ENCODE measurements at places on chromosomes 11 and 22.

GRCh38 chr11:4560467-4560866, 15.5 kb downstream of the OR52M1 start:
- DNase-seq: no peak

- DNase-seq: peak; percentile 71
These were observed 112.9 kb downstream of the SPON1 start for GRCh38 chr11:14075118-14076078.

GRCh38 chr11:83191491-83191890, 2.0 kb upstream of the ANKRD42 start:
- no peak for DNase-seq

DNA sequence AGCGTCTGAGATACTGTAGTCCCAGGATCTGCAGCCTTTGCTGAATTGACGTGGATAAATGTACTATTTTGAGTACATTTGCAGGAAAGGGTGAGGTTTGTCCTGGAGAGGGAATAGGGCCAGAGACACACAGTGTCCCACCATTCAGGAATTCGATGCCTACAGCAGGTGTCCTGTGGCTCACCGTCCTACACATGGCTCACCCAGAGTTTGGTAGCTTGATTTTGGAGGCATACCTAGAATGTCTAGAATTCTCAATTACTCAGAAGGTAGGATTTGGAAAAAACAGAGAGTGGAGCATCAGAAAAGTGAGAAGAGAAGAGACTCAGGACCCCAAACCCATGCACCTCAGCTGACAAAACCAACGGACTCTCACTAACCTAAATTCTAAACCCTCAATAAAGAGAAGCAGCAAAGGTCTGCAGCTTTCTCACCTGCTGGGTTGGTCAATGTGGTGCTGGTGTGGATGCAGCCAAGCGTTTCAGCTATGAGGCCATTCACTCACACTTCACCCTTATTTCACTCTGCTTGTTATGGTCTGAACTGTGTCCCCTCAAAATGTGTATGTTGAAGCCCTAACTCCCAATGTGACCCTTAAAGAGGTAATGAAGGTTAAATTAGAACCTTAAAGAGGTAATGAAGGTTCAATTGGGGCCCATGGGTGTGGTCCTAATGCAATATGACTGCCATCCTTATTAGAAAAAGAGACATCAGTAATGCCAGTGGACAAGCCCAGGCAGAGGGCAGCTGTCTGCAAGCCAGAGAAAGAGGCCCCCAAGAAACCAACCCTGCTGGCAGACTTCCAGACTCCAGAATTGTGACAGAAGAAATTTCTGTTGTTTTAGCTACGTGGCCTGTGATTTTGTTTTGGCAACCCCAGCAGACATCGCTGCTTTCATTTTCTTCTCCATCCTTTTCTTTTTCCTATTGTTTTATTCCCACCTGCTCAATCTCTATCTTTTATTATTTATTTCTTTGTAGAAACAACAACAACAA, 187.8 kb downstream of the SNX19 start:
- DNase-seq: no peak

GRCh38 chr11:27971171-27971570, 136.8 kb downstream of the KIF18A start:
- DNase-seq: no peak

GRCh38 chr11:3834664-3835461, 5.9 kb downstream of the RHOG start:
- no peak for DNase-seq

GRCh38 chr11:26649884-26650283, 72.0 kb downstream of the SLC5A12 start:
- DNase-seq: no peak

DNA sequence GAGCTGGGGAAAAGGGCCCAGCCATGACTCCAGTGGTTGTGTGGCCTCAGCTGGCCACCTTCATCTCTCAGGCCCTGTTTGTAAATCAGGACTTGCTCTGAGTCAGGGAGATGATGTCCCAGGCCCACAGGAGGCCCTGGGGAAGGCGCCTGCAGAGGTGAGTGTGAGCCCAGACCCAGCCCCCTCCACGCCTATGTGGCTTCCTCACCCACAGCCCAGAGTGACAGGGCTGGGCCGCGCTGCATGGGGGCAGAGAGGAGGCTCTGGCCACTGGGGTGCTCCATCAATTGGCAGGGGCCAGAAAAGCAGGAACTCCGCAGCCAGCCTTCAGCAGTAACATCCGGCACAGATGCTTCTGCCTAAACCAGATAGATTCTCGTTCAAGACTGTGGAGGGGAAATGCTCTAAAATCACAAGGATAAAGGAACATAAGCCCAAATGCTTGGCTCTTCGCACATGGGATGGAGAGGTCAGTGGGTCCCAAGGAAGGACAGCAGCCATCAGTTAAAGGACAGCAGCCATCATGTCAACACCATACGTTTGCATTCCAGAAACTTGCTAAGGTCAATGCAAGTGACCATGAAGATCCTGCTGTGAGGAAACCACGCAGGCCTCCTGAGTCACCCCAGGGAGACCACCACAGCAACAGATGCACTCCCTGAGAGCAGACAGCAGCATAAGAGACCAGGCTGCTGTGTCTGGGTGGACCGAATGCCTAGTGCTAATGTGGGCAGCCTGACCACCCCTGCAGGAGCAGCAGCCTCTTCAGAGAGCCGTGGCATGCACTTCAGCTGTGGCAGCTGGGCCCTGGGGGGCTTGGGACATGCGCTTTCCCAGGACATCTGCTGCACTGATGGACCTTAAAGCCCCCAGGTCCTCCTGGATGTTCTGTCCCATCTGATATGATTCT, 28.3 kb downstream of the OSBPL5 start:
- DNase-seq: no peak

- DNase-seq: no peak
These were observed 67.9 kb downstream of the ENTHD1 start for GRCh38 chr22:39825661-39826102.

GRCh38 chr11:110097459-110098012, 4.3 kb downstream of the ZC3H12C start:
- DNase-seq: no peak

DNA sequence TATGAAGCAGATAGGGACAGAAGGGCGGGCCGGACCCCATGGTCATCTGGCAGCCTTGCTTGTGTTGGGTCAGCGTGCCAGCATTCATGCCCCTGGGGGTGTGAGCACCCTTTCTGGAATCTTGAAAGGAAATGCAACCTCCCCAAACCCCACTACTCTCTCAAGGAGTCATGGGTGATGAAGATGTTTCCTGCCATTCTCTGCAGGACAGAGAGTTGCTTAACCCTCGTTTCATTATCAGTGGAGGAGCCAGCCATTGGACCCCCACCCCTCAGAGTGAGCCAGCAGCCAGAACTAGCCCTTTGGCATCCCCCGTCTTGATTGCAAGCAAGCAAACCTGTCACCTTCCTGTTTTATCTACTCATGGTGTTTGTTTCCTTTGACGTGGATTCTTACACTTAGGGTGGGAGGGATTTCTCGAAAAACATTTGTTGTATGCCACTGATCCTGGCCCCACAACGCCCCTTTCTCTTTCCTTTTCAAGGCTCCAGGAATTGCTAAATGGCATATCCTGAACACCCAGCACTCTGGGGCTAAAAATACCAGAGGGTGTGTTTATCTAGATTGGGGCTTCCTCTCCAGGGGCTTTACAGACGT, 258.3 kb downstream of the ETS1 start:
- DNase-seq: peak; percentile 66

DNA sequence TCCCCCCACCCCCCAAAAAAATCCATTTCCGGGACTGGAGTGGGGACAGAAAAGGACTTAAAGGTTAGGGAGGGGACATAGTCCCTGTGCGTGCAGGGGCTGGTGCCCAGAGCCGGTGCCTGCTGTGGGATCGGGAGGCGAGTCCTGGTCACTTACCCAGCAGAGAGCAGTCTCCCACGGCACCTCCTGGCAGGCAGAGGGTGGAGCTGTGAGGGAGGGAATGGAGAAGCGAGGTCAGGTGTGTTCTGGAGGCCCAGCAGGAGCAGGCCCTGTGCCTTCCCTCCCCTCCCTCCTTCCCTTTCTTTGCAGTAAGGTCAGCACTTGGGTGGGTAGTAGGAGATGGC, 28.4 kb downstream of the SHANK3 start:
- DNase-seq: no peak

DNA sequence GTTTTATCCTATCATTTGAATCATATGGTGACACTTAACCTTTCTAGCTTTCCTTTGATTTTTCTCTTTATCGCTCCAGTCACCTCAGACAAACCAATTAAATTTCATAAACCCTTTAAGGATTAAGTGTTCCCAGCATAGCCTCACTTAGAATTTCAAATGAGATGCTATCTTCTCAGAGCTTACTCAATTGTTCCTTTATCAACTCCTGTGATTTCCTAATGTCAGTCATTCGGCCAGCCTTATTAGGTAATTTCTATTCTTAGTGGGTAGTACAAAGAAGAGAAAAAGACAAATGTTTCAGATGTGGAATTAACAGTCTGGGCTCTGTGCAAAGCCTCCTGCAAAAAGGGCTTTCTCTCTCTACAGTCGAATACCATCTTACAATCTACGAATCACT, 77.1 kb upstream of the CCDC90B start:
- no peak for DNase-seq

- no peak for DNase-seq
These were observed 219.3 kb upstream of the UBASH3B start for GRCh38 chr11:122436188-122436555.

DNA sequence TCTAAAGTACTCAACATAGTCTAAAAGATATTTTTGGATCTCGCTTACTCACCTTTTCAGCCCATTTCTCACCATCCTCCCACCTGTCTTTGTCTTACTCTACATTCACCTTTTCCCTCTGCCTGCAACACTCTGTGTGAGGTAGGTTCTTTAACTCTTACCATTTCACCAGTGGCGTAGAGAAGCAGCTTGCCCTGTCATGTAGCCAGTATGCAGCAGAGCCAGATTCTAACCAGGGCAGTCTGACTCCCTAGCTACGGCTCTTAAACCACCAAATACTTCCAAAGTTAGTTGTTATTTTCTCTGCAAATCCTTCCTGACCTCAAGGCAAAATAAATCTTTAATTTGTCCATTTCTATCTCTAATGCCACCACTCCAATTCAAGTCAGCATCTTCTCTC, 7.5 kb downstream of the ALG8 start:
- DNase-seq: no peak

DNA sequence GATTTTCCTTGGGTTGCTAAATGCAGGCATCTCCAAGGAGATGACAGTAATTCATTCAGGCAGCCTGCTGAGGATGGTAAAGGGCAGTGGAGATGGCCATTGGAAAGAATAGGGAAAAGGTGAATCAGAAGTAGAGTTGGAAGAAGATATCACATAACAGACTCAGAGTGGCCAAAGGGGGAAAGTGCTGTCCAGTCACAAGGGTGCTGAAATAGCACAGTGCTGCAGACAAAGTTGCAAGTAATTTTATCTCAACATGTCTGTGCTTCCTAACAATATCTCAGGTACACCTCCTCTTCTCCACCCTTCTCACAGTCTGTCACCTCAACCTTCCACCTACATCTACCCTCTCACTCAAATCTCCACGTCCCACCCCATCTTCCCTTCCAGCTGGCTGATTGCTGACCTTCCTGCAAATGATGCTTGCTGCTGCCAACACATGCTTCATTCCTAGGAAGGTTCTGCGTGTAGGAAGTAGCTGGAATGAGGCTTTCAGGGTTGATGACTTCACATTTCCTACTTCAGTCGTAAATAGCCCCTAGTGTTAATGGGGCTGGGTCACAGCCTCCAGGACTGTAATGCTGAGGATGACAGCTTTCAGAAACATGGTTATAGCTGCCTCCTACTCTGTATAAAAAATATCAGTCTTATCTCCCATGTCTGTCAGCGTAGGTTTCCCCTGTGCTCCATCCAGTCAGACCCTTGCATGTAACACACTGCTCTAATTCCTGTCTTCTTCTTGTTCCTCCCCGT, 123.9 kb downstream of the CTNND1 start:
- no peak for DNase-seq

DNA sequence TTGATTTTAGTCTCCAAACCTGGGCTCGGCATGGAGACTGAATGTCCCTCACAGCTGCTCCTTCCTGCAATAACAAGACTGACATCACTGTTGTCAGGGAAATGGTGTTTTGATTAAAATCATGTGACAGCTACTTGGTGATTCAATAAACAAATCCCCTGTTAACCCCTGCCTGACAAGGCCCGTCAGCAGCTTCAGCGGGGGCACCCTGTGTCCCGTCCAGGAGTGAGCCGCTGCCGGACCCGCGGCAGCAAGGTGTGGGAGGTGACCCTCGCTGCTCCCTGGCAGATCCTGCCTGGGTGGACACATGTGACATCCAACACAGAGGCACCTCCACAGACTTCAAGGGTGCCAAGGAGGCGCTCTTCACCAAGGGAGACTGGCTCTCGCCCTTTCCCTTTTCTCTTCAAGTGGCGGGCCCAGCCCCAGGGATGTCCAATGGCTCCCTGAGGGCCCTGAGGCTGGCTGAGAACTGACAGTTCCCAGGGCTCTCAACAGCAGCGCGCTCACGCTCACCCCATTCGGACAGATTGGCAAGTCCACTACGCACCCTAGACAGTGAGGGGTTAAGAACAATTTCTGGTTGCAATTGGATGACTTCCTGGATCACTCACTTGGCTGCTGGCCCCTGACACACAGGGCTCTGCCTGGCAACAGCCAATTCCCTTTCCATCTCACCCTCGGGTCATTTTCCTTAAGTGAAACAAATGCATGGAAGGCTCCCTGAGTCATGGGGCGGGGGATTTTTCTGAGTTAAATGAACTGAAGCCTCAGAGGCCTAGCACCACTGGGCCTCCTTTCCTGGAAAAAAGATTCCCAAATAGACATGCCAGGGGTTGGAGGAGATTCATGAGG, 30.7 kb downstream of the PPP2R1B start:
- DNase-seq: no peak

DNA sequence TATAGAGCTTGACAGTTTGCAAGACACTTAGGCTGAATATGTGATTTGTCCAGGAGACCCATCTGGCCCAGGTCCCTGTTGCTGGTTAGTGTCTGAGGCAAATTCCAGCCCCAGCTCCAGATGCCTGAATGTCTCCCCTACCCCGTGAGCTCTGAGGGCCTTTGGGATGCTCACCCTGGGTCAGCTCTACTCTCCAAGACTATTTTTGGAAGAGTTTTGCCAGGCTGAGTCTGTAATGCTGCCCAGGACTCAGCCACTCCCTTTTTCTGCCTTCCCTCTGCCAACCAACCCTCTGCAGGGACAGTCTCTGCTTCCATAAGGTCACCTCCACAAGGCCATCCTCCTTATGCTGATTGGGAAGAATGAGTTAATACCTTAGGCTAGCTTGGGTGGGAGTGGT, 66.3 kb downstream of the CABIN1 start:
- no peak for DNase-seq

GRCh38 chr22:37843741-37844089, 419 bp downstream of the ANKRD54 start:
- no peak for DNase-seq

DNA sequence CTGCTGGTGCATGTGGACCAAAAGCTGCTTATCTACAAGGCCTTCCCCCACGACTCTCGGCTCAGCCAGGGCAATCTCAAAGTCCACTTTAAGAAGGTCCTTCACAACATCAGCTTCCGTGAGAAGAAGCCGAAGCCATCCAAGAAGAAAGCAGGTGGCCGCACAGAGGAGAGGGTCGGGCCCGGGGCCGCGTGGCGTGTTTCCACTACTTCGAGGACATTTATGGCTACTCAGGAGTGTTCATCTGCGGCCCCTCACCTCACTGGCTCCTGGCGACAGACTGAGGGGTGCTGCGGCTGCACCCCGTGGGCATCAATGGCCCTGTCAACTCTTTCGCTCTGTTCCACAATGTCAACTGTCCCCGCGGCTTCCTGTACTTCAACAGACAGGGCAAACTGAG, 16.2 kb upstream of the SLC5A4 start:
- DNase-seq: no peak
